Activated CD8-positive, alpha-beta T cell treated with anti-CD3 and anti-CD28 coated beads, Interleukin-2, amount 10 ng/mL, durations not matched to agents 7 days and 5 days (primary cell): ENCODE measurements at places on chromosomes 16 and 17. TPM values are rescaled to one million over a fixed set of nuclear protein-coding genes. Genes with fewer than 3 reads are reported as not detected.
A peak's percentile ranks its signal among the peaks of the same experiment; 100 is the strongest.

Gene AOC3
- 1.4 TPM for total RNA-seq

Gene KRT14
- not detected for total RNA-seq

Gene HEATR9
- 1.1 TPM for total RNA-seq

Gene PSKH1
- 22.8 TPM for total RNA-seq

Gene KCNJ12
- total RNA-seq, result not detected

- peaks cover 81% of the 10 kb centered on the region for H3K36me3 ChIP-seq
- DNase-seq, result no peak
- H3K4me1 ChIP-seq, result peaks cover 85% of the 10 kb centered on the region
- peak overlapping the region; percentile 68 for H3K27ac ChIP-seq
- no peaks in the 10 kb centered on the region for H3K27me3 ChIP-seq
Observed at GRCh38 chr16:56995136-56995805, 5.9 kb downstream of the NLRC5 start.

DNA sequence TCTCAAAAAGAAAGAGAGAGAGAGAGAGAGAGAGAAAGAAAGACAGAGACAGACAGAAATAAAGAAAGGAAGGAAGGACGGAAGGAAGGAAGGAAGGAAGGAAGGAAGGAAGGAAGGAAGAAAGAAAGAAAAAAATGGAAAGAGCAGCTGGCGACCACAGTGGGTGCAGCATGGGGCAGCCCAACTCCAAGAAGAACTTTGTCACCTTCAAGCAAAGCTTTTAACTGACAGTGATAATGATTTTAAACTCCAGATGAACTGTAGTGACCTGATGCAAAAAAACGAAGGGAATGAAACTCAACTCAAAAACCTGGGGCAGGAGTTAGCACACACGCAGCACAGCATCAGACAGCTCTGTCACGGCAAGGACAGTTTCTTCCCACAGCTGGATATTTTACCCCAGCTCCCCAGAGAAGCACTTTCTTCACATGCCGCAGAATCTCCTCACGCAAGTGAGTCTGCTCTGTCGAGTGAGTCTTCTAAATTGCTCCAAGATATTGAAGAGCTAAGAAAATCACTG is 5.0 kb upstream of the ARHGAP17 start:
- H3K4me1 ChIP-seq, result peaks cover 45% of the 10 kb centered on the region
- H3K36me3 ChIP-seq, result no peaks in the 10 kb centered on the region
- no peaks in the 10 kb centered on the region for H3K27me3 ChIP-seq
- no peak for DNase-seq
- peak overlapping the region; percentile 28 for H3K27ac ChIP-seq

DNA sequence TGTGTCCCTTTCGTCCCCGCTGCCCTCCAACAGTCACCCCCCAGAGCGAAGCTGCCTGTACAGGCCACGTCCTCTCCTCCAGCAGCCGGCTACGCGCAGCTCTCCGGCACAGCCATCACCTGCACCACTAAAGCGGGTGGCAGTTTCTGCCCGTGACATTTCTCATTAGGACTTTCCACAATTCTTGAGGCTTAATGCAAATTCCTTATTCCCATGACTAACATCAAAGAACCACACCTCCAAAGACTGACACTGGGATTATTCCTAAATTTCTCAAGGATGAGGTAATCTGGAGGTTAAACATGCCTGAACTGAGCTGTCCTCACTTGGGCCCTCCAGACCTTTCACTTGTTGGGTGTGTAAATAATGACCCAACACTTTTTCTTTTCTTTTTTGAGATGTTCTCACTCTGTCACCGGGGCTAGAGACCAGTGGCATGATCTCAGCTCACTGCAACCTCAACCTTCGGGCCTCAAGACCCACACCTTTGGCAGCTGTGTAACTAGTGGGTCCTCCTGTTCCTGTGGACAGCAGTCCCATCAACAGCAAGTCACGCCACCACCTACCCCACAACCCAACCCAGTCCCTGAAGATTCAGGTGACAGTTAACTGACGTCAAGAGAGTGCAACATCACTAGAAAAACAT is 11.7 kb downstream of the ANKRD11 start:
- H3K36me3 ChIP-seq, result peaks cover 46% of the 10 kb centered on the region
- no peak for DNase-seq
- peaks cover 89% of the 10 kb centered on the region for H3K4me1 ChIP-seq
- H3K4me3 ChIP-seq, result peak overlapping the region; percentile 60
- no peaks in the 10 kb centered on the region for H3K27me3 ChIP-seq
- peak overlapping the region; percentile 69 for H3K27ac ChIP-seq

- H3K27ac ChIP-seq, result peak overlapping the region; percentile 68
- no peak overlapping the region for H3K4me3 ChIP-seq
- peaks cover 51% of the 10 kb centered on the region for H3K36me3 ChIP-seq
- H3K4me1 ChIP-seq, result peaks cover 62% of the 10 kb centered on the region
- DNase-seq, result no peak
Observed at GRCh38 chr16:25009822-25010221, 5.3 kb downstream of the ARHGAP17 start.

DNA sequence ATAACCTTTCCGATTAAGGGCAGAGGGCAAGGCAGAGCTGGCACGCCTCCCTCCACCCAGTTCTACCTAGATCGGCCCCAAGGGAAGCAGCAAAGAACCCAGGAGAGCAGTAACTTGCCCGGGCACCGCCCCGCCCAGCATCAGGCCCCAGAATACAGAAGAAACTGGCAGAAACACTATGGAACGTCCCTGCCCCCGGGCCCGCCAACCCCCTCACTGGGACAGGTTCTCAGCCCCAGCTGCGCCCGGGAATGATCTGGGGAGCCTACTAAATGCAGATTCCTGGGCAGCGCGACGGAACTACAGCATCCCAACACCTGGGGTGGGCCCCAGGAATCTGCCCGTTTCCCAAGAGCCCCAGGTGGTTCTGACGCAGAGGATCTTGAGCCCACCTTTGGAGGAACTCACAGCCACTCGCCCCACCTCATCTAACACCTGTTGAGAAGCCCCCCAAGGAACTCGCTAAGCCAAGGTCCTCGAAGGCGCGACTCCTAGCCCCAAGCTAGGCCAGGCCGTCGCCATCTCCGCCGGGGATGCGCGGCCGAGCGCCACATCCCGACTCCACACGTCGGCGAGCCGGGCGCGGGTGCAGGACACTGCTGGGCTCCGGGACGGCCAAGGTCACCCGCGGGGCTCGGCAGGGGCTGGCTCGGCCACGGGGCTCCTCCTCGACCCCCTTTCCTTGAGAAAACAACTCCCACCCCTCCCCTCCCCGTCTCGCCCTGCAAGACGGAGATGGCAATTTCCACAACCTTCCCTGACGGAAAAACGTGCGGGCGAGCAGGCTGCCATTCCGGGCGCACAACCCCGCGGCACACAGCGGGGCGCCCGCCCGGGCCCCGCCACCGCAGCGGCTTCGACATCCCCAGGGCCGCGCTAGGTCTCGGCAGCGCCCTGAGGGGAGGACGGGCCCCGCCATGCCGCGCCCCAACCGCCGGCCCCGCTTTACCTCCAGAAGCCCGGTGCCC is 913 bp downstream of the CDIP1 start:
- peak overlapping the region; percentile 80 for H3K4me3 ChIP-seq
- no peak for DNase-seq
- H3K4me1 ChIP-seq, result peaks cover 36% of the 10 kb centered on the region
- H3K27me3 ChIP-seq, result no peaks in the 10 kb centered on the region

DNA sequence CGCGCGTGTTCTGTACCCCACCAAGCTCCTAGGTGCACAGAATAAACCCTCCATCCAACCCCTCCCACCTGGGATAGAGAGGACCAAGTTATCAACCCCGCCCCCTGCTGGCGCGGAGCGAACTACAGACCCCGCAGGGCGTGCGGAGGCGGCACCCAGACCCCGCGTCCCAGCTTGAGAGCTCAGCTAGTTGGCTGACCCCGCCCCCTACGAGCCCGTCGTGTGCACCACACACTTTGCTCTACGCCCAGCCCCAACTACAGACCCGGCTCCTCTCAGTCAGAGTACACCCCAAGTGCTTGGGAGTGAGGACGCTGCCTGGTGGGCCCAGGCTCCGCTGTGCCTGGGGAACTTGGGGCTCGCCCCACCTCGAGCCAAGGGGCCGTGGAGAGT is 1.5 kb downstream of the GRIN2A start:
- H3K4me1 ChIP-seq, result peaks cover 10% of the 10 kb centered on the region
- peak; percentile 44 for DNase-seq
- peaks cover 37% of the 10 kb centered on the region for H3K27me3 ChIP-seq
- H3K27ac ChIP-seq, result no peak overlapping the region

DNA sequence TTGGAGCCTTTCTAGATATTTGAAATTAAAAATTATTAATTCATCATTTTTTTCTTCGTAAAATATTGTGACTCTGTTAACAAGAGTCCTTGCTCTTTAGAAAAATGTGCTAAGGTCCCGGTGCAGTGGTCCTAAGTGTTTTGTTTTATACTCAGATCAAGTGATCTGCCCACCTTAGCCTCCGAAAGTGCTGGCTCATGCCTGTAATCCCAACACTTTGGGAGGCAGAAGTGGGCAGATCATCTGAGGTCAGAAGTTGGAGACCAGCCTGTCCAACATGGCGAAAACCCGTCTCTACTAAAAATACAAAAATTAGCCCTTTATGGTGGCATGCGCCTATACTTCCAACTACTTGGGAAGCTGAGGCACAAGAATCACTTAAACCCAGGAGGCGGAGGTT is 82.6 kb upstream of the LGALS9 start:
- H3K27ac ChIP-seq, result no peak overlapping the region
- peaks cover 61% of the 10 kb centered on the region for H3K4me1 ChIP-seq
- H3K36me3 ChIP-seq, result peaks cover 14% of the 10 kb centered on the region
- no peak overlapping the region for H3K4me3 ChIP-seq
- H3K27me3 ChIP-seq, result no peaks in the 10 kb centered on the region
- no peak for DNase-seq

GRCh38 chr17:81419319-81419885 is 24.1 kb downstream of the BAHCC1 start:
- H3K27ac ChIP-seq, result no peak overlapping the region
- H3K4me3 ChIP-seq, result no peak overlapping the region
- peaks cover 4% of the 10 kb centered on the region for H3K27me3 ChIP-seq
- H3K4me1 ChIP-seq, result no peaks in the 10 kb centered on the region
- H3K36me3 ChIP-seq, result no peaks in the 10 kb centered on the region

DNA sequence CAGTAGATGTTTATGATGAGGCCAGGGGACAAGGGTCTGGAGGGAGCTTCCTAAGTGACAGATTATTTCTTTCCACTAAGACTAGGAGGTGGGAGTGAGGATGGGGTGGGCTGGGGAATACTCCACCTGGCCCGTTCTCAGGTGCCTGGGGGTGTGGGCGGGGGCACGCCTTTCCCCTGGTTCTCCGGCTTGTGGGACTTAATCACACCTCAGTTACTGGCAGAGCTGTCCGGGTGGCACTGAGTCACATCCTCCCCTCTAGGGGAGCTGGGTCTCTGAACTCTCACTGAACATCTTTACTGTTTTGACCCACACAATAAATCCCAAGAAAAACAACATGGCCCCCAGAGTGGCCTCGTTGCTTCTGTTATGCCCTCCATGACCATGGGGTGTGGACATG is 332.8 kb downstream of the MAF start:
- peak overlapping the region; percentile 40 for H3K27ac ChIP-seq
- peaks cover 35% of the 10 kb centered on the region for H3K27me3 ChIP-seq
- DNase-seq, result no peak
- H3K4me3 ChIP-seq, result no peak overlapping the region

DNA sequence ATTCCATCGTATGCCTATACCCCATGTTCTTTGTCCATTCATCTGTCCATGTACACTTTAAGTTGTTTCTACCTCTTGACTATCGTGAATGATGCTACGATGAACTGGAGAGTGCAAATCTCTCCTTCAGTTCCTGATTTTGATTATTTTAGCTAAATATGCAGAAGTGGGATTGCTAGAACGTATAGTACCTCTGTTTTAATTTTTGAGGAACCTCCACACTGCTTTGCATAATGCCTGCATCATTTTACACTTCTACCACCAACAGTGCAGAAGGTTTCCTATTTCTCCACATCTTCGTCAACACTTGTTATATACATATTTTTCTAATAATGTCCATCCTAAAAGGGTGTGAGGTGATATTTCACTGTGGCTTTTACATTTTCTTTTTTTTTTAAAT is 43.9 kb downstream of the SDR42E1 start:
- peaks cover 26% of the 10 kb centered on the region for H3K27me3 ChIP-seq
- no peak overlapping the region for H3K4me3 ChIP-seq
- no peaks in the 10 kb centered on the region for H3K4me1 ChIP-seq
- no peak overlapping the region for H3K27ac ChIP-seq
- H3K36me3 ChIP-seq, result no peaks in the 10 kb centered on the region
- no peak for DNase-seq

GRCh38 chr17:30203471-30203981 is 32.0 kb downstream of the SLC6A4 start:
- peaks cover 13% of the 10 kb centered on the region for H3K27me3 ChIP-seq
- no peak overlapping the region for H3K27ac ChIP-seq
- H3K4me3 ChIP-seq, result no peak overlapping the region
- H3K36me3 ChIP-seq, result no peaks in the 10 kb centered on the region
- no peaks in the 10 kb centered on the region for H3K4me1 ChIP-seq
- no peak for DNase-seq

GRCh38 chr16:86042393-86042792 is 143.4 kb downstream of the IRF8 start:
- H3K4me1 ChIP-seq, result peaks cover 28% of the 10 kb centered on the region
- no peak overlapping the region for H3K27ac ChIP-seq
- peaks cover 33% of the 10 kb centered on the region for H3K27me3 ChIP-seq
- no peak overlapping the region for H3K4me3 ChIP-seq

- H3K4me1 ChIP-seq, result no peaks in the 10 kb centered on the region
- H3K27me3 ChIP-seq, result no peaks in the 10 kb centered on the region
- no peak overlapping the region for H3K27ac ChIP-seq
- DNase-seq, result no peak
Observed at GRCh38 chr16:19284207-19284606, 1.3 kb upstream of the CLEC19A start.

DNA sequence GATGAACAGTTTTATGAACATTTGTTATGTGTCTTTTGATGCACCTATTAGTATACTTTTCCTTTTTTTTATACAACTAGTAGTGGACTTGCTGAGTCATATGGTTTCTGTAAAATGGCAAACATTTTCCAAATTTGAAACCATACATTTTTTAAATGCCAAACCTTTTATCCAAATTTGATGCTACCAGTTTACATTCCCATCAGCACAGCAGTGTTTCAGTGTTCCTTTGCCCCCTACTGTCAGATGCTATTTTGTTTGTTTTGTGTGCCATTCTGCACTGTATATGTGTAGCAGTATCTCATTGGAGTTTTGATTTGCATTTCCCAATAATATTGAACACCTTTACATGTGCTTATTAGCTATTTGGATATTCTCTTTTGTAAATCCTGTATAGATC is 219.4 kb downstream of the TANC2 start:
- H3K27ac ChIP-seq, result no peak overlapping the region
- no peak overlapping the region for H3K4me3 ChIP-seq
- H3K27me3 ChIP-seq, result no peaks in the 10 kb centered on the region
- H3K4me1 ChIP-seq, result no peaks in the 10 kb centered on the region

- no peaks in the 10 kb centered on the region for H3K4me1 ChIP-seq
- H3K27me3 ChIP-seq, result peaks cover 3% of the 10 kb centered on the region
- no peak overlapping the region for H3K27ac ChIP-seq
Observed at GRCh38 chr17:33220036-33220435, 73.1 kb downstream of the ASIC2 start.

- H3K4me3 ChIP-seq, result no peak overlapping the region
- no peak overlapping the region for H3K27ac ChIP-seq
- no peak for DNase-seq
- H3K27me3 ChIP-seq, result peaks cover 27% of the 10 kb centered on the region
- peaks cover 4% of the 10 kb centered on the region for H3K4me1 ChIP-seq
Observed at GRCh38 chr17:21374441-21375161, 1.6 kb upstream of the KCNJ12 start.

GRCh38 chr16:55091213-55091870 is 160.7 kb downstream of the IRX5 start:
- H3K27me3 ChIP-seq, result no peaks in the 10 kb centered on the region
- H3K4me1 ChIP-seq, result no peaks in the 10 kb centered on the region
- no peak overlapping the region for H3K4me3 ChIP-seq
- DNase-seq, result no peak
- H3K27ac ChIP-seq, result no peak overlapping the region
